Stimulated activated CD4-positive, alpha-beta T cell treated with anti-CD3 and anti-CD28 coated beads, Interleukin-15, amount 100 ng/mL, for 48 hours (primary cell): ENCODE measurements at places on chromosomes 7 and 10.

DNA sequence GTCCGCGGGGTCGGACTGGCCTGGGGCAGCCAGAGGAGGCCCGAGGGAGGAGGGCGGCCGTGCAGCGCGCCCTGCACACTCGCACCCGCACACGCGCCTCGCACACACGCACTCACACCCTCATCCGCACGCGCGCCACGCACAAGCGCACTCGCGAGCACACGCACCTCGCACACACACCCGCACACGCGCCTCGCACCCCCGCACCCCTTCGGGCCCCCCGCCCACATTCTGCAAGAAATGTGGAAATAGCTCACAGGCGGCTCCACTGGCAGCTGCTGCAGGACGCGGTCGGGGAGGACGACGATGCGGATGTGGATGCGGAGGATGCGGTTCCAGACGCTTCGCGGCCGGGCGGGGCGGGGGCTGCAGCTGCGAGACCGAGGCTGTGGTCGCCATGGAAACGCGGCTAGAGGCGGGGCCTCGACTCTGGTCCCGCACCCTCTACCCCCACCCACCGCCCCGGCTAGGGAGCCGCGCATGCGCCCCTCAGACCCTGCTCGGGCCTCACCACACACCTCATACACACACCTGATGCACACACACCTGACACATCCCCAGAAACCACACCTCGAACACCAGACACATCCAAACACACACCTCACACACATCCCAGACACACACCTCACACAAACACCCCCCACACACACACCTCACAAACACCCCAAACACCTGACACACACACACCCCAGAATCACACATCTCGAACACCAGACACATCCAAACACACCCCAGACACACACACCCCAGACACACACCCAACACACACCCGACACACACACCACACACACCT is at the start of gene CALY:
Gene CALY, minus strand, starts transcription at position 320 of the 793 bp plus-strand sequence. CDS start 7,907 bp downstream, outside the sequence.
- DNase-seq, result peak; percentile 45

DNA sequence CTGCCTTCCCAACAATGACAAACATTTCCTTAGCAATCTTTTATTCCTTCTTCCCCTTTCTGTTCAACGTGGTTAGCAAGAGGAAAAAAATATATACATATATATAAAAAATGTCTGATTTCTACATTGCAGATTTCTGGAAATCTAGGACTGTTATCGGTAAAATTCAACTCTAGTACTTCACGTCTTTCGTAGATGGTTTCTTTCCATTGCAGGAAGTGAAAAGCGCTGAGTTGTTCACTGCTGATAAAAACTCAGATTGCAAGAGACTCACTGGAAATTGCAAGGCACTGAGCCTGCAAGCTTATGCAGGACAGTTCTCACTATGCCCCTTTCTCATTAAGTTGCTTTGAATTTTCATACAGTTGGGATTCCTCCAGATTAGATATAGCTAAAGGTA is 23.9 kb downstream of the KIN start:
- no peak for DNase-seq

DNA sequence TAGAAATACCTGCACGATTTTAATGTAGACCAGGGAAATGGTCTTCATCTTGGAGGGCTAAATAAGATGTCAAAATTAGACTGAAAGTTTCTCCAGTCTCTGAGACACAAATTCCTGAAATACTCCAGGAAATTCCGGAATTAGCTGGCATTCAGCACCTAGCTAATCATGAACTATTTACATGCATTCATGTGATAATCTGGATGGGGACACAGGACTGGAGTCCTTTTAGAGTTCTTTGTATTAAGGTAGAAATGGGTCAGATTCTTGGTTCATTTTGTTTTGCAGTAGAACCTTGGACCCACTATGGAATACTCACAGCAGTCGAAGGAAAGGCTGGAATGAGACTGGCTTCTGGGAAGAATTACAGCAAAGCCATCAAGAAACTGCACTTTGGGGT is 65.3 kb upstream of the MDFIC start:
- DNase-seq, result no peak

GRCh38 chr7:25069900-25070443 is 55.1 kb downstream of the CYCS start:
- DNase-seq, result peak; percentile 21

- DNase-seq, result no peak
Measured at GRCh38 chr10:36638462-36639155, 486.8 kb upstream of the ANKRD30A start.

DNA sequence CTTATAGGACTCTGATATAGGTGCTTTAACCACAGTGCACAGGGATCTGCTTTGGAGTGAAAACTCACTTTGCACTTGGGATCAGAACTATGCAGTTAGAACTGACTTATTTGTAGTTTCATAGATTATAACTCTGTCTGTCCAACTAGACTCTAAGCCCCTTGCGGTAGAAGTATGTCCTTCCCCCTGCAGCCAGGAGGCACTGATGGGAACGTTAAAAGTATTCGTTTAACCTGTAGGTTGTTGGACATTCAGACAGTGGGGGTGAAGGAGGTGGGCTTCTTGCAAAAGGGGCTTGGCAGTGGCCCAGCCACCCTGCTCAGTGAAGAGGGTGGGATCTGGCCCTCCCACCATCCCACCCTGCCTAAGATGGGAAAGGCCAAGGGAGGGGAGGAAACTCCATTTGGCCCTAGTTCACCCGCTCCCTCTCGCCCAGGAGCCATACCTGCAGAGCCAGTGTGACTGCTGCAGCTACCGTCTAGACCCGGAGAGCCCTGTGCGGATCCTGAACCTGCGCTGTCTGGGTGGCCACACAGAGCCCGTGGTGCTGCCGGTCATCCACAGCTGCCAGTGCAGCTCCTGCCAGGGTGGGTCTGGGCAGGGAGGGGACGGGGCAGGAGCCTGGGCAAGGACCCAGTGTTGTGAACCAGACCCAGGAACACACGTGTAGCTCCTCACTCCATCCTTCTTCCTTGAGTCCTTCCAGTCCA is 5.7 kb upstream of the ZNF862 start:
- DNase-seq, result no peak

GRCh38 chr10:33193701-33194521 is 140.6 kb downstream of the NRP1 start:
- DNase-seq, result no peak

DNA sequence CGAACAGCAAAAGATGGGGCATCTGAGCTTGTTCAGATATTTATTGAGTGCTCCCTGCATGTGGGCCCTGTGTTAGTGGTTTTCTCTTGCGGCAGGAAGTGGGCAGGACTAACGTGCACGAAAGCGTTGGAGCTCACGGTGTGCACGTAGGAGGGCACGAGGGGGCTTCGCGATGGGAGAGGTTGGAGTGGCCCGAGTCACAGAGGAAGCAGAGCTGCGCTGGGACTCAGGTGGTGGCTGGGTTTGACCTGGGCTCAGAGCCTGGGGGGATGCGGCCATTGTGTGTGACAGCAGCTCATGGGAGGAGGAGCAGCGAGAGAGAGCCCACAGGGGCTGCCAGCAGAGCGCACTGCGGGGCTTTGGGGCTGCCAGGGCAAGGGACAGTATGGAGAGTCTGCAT is 7.7 kb downstream of the ZSCAN25 start:
- peak; percentile 72 for DNase-seq

- peak; percentile 40 for DNase-seq
Measured at GRCh38 chr7:74606101-74606908, 51.2 kb upstream of the GTF2I start.

- no peak for DNase-seq
Measured at GRCh38 chr10:21526860-21527597, 1.5 kb upstream of the SKIDA1 start.

DNA sequence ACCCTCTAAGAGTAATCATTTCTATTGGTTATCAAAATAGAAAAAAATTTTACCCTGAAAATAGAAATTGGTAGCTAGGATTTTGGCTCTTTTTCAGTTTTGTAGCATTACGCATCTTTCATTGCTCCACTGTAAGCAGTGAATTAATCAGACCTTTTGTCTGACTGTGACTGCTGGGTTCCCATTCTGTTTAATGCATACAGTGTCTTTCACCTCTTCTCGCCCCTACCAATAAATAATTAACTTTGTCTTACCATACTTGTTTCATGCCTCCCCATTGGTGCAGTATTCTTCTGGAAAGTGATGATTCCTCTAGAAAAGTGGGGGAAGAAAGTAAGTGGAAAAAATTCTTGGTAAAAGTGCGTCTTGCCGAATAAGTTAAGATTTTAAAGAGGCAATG is 73.2 kb downstream of the AP3M1 start:
- no peak for DNase-seq

DNA sequence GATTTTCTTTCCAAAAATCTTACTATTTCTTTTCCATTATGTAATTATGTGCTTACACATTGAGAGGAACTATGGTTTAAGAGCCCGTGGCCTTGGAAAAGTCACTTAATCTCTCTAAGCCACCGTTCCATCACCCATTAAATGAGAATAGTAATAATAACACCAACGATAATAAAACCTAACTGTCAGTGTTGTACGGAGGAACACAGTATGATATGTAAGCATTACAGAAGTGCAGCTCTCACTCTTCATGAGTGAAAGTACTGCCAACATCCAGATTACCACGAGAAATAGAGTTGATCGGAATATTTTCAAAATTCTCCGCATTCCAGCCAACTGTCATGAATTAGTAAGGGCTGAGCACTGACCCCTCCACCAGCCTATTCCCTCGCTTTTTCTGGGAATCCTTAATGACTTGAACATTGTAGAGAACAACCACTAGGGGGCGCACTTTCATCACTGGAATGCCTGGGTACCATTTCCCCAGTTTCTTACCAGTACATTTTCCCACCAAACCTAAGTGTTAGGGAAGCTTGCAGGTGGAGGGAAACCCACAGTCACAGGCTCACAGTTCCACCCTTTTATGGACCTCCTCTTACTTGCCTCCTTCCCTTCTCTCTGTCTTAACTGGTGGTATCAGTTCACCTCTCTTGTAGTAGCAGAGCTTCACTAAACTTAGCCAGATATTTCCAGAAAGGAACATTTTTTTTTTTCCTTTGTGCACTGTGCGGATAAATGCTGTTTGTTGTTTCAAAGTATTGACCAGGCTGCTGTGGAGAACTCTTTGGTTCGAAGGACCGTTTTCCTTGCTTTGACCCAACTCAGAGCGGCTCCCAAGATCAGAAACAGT is 27.8 kb downstream of the NKX2-3 start:
- peak; percentile 14 for DNase-seq

GRCh38 chr7:148121401-148121800 is 469.2 kb upstream of the C7orf33 start:
- DNase-seq, result no peak

GRCh38 chr7:141654551-141654950 is 47.4 kb downstream of the DENND11 start:
- DNase-seq, result peak; percentile 52

DNA sequence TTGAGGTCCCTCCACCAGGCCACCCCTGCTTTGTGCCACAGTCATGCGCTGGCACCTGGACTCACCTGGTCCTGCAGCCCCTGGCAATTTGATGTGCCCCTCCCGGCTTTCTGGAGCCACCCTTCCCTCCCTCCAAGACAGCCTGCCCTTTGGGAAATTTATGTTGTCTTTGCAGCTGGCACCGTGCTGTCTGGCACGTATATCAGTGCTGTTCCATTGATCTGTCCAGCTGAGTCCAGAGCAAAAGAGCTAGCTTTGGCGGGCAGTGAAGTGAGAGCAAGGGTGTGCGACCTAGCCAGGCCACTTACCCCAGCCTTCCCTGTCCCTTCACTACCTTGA is 5.7 kb downstream of the RARRES2 start:
- DNase-seq, result no peak

- DNase-seq, result no peak
Measured at GRCh38 chr10:28072573-28072972, 73.7 kb upstream of the ODAD2 start.

GRCh38 chr10:90430186-90430585 is 427.7 kb downstream of the HTR7 start:
- no peak for DNase-seq

DNA sequence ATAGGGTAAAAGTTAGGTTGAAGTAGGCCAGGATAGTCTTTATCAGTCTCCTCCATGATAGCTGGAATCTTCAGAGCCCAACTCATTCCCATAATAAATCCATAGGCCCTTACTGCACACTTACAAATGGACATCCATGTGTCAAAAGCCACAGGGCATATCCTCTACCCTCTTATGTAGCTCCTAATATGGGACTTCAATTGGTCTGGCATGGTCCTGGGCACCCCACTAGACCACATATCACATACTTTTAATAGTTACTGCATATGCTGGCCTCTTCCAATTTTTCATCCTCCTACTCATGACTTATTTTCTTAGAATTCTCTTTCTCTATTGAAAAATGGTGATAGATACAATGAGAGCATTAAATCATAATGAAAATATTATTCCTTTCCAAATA is 169.3 kb downstream of the MAGI2 start:
- DNase-seq, result no peak

DNA sequence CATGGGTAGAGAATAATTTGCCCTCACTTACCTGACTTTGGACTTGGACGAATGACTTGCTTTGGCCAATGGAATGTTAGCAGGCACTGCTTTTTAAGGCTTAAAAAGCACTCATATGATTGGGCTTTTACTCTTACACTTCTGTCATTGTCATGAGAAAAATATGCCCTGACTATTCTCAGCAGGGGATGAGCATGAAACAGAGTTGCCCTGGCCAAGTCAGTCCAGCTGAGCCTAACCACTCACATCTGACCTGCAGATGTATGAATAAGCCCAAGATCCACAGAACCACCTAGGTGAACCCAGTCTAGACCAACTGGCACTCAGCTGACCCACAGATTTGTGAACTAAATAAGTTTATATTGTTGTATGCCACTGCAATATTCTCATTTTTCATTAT is 573.5 kb downstream of the TNS3 start:
- no peak for DNase-seq

- DNase-seq, result no peak
Measured at GRCh38 chr10:72254813-72255568, 18.7 kb upstream of the DDIT4 start.

DNA sequence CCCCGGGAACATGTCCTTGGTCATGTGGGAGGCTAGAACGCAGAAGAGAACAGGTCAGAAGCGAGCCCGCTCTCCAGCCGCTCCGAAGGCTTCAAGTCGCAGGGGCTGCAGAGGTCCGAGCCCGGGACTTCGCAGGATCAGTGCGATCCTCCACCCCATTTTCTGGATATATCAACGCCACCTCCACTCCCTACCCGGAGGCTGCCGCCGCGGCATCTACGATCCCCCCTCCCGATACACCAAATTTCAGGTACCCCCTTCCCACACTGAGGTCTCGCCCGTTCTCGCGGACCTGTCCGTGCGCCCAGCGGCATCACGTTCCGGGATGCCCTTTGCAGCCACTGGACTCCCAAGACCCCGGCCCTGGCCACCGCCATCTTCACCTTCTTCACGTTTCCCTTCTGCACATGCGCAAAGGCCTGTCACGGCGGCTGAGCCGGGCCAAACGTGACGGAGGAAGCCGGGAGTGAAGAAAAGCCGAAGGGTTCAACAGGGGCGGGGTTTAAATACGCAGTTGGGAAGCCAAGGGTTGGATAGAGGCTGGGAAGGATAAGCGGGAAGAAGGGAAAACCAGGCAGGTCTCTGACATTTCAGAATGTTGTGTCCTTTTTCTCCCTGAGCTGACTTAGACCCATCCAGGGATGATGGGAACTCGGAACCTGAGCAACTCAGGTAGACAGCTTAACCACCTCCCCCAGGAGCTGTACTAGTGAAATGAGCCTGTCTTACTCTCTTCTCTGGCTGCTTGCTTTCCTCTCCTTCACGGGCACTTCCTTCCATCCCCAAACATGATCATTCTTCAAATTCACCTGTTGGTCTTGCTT is at the start of gene NDUFB8:
Gene NDUFB8, minus strand, starts transcription at position 397 of the 824 bp plus-strand sequence. Its CDS starts 20 bp downstream, at position 377.
- DNase-seq, result peak; percentile 76

GRCh38 chr10:5500910-5501309 is 1.5 kb upstream of the CALML5 start:
- no peak for DNase-seq
